D341Med (cell line): ENCODE measurements at places on chromosomes 4 and X.

GRCh38 chr4:142092941-142093340 lies 456.6 kb downstream of the IL15 start:
- no peak for DNase-seq

DNA sequence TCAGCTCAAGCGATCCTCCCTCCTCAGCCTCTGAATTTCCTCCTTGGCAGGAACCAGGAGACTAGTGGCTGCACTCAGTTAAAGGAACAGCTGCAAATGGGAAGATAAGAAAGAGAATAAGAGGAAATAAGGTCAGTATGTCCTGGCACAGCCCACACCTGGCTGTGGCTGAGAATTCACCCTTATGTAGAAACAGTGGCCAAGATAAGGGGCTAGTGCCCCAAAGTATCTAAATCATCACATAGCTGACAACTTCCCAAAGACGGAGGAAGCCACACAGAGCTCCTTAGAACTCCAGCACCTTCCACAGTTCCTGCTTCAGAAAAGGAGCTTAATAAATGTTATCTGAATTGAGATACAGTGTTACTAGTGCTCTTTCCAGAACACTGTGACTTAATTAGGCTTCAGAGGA lies 2.3 kb upstream of the CHIC2 start:
- DNase-seq, result no peak

GRCh38 chrX:104168127-104168526 lies 1.9 kb downstream of the FAM199X start:
- DNase-seq, result no peak

GRCh38 chrX:19168609-19169008 lies 46.3 kb upstream of the ADGRG2 start:
- no peak for DNase-seq

DNA sequence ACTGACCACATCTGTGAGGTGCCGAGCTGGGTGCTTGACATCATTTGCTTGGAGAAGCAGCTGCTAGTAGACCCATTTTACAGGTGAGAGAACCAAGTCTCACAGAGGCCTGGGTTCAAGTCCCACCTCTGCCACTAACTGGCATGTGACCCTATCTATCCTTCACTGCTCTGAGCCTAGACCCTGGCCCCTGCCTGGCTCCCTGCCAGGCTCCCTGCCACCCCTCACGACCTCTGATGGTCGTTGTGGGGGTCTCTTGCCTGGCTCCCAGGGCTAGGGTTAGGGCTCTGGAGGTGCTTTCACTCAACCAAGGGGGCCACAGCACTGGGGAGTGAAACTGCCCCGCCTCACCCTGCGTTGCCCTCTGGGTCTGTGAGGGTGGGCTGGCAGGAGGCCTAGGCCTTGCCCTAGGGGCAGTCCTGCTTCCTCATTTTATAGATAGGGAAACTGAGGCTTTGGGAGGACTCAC lies 7.2 kb upstream of the ADD1 start:
- DNase-seq, result no peak

DNA sequence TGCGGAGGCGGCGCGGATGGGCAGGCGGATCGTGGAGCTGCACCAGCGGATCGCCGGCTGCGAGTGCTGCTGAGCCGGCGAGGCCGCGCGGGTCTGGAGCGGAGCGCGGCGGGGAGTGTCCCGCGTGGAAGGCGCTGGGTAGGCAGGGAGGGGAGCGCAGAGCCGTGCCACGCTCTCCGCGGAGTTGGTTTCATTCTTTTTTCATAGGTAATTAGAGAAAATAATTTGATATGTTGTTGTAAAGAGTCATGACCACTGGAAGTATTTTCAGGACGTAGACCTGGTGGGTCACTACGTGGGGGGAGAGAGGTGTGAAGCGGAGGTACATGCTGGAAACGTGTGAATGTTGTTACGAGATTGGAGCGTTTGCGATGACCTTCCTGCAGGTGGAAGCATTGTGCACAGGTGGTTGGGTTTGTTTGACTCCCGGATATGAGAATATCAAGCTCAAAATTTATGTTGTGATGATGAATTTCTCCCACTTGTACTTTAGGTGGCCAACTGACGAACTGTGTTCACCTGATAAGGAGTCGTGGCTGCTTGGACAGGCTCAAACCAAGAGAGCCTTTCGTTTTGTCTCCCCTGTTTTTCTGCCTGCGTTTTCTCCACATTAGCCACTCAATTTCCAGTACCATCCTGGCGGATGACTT lies 19.1 kb upstream of the S100P start:
- DNase-seq, result no peak

DNA sequence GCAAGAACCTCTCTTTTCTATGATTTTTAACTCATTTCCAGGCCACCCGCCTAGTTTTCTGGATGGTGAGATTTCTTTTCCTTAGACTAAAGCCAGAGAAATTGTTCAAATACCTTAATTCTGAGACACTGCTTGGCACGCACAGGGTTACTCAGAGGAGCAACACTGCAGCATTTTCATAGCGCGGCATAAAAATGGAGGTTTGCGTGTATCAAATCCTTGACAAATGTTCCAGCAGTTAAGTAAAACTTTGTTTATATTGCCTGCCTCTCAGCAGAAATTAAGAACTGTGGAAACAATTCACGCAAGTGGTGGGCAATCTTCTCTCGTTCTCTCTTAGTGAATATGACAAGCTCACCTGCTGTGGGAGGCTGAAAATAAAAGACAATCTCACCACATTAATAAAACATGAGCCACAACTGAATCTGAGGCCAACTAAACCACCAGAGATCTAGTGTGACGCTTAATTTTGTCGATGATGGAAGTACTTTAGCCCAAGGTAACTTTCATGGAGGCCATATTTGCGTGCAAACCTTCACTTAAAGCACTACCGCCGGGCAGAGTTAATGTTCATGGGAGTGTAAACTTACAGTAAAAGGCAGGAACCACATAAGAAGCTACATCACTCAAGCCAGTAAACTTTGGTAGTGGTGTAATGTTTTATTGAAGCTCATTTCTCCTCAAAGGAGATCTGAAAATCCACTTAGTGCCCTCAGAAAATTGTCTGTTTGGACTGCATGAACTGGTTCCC lies 894.8 kb upstream of the EPHA5 start:
- no peak for DNase-seq

GRCh38 chr4:26273616-26273980 lies 47.2 kb upstream of the RBPJ start:
- DNase-seq, result no peak

DNA sequence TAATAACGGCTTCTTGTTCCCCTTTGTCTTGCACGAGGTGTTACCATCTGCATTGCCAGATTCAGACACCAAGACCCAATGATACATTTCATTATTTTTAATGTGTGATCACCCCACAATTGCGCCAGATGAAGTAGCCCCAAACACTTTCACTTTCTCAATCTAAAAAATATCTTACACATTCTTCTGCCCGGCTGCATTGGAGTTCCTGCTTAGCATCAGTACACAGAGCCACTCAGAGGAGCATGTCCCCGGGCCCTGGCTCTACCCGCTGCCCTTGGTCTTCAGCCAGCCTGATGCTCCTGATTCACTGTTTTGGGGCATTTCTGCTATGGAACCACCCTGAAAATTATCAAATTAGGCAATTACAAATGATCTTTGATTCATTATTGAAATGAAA lies 66.0 kb upstream of the TENM3 start:
- no peak for DNase-seq

GRCh38 chr4:23333556-23333945 lies 556.3 kb downstream of the PPARGC1A start:
- no peak for DNase-seq

DNA sequence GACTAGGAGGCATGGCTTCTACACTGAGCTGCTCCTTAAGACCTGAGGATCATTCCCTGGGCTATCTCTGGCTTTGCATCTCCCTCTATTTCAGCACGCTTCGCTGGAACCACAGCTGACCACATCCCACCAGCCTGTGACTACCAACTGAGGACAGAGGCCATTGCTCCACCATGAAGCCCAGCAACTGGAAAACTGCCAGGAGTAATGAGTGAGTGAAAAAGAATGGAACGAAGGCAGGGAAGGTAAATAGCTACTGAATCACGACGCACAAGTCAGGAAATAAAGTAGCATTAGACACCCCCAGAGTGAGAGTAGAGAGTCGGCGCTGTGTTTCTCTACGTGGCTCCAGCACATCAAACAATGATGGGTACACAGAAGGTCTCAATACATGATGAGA lies 314.7 kb downstream of the LDB2 start:
- no peak for DNase-seq

DNA sequence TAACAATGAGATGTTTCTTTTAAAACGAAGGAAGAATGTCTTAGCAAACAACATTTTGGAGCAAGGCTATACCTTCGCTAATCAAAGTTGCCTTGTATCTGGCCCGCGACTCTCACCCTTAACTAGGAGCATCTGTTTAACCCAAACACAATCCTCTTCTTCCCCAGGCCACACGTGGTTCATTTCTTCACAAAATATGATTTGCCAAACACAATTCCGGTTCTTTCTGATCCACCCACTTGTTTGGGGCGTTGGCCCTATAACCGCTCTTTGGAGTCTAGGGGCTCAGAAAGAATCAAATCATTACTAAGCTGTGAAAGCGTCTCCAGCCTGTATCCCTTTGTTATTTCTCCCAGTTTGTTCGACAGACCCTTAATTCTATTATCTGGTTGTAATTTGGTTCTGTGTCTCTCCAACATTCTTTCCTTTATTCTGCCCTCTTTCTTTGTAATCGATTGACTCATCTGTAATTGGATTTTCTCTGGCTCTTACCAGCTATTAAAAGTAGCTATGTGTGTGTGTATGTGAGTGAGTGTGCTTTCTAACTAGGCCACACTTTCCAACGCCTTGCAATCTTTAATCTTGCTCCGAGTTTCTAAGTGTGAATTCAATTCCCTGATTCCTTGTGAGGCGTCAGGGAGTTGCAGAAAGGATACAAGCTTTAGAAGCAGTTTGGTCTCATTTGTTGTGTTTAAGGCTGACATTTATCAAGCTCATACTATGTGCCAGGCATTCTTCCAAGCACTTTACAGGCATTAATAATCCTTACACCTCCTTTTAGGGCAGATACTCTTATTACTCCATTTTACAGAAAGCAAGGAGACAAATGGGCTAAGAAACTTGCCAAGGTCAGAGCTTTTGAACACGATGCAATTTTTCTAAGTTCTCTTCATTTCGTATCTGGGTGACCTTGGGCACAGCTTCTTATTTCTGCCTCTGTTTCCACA lies 138.6 kb upstream of the CPEB2 start:
- no peak for DNase-seq

DNA sequence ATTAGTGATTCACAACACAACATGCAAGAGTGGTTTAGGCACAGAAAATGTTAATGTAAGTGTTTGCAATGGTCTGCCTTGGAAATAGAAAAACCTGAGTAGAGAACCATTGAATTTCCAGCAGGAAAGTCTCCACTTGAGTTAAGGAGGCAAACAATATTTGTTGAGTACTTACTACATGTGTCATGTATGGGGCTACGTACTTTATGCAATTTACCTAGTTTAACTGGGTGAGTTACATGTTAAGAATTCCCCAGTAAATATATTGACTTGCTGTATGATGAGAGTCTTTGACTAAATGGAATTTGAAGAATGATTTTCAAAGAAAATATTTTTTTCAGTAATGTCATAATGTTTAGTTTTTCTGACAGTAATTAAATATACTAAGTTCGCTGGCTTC lies 7.8 kb upstream of the NPNT start:
- no peak for DNase-seq

- no peak for DNase-seq
These were observed 164.9 kb upstream of the AGA start for GRCh38 chr4:177607111-177607573.

GRCh38 chr4:63757929-63758328 lies 651.3 kb downstream of the TECRL start:
- DNase-seq, result no peak

DNA sequence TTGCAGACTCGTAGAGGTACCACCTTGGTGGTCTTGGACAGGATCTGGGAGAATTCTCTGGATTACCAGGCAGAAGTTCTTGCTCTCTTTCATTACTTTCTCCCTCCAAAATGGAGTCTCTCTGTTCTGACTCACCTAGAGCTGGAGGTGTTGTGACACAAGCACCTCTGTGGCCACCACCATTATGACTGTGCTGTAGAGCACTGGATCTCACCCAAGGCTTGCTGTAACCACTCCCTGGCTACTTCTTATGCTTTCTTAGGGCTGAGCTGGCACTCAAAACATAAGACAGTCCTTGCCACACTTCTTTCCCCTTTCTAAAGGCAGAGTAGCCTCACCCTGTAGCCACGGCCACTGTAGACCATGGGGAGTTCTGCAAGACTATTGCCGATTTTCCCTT lies 296.6 kb upstream of the DIPK2B start:
- DNase-seq, result no peak

DNA sequence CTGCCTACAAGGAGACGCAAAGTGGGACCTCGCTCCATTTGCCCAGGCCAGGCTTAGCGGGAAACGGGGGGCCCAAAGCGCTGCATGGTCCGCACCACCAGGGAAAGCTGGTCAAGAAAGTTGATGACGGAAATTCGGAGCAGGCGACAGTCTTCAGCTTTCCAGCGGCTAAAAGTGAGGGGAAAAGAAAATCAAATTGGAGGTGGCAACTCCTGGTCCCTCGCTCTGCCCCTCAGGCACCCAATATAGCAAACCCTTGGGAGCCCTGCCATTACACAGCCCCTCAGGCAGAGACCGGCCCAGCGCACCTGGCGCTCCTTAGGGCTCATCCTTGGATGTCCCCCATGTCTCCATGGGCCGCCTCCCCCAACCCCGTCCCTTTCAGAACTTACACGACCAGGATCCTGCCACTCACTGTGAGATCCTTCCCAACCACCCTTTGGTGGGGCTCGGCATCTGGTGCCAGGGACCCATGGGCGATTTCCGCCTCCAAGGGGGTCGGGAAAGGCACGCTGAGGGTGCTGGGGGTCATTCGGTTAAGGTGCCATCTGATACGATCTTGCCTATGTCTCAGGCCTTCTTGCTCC lies 1.1 kb downstream of the LAGE3 start:
- no peak for DNase-seq

GRCh38 chrX:30283456-30284200 lies 25.6 kb downstream of the NR0B1 start:
- no peak for DNase-seq

DNA sequence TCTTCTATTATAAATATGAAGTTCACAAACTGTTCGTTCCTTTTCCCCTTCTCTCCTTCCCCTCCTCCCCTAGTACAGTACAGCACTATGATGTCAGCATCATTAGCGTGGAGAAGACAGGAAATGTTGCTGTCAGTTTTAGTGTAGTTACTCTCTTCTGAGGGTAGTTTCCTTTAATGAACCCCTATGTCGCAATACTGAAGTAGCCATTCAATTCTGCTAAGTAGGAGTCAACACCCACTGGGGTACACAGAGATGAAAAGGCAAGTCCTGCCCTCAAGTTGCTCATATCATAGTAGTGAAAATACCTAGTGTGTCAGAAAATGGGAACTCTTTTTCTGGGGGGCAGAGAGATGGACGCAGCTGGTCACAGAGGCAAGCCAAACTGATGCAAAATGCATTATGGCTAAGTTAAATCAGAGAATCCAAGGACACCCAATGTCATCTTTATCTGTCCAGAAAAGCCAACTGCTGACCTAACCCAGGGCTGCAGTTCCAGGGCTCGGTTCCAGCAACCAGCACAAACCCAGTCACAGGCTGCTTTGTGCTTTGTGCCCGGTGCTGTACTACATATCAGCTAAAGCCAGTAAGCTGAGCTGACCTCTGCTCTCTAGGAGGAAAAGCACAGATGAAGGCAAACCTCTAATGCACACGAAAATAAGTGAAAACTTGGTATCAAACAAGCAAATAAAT lies 31.5 kb downstream of the GRIA3 start:
- no peak for DNase-seq
